ENCODE measurements at places on chromosomes 6 and 20.
A peak's percentile ranks its signal among the peaks of the same experiment; 100 is the strongest.

DNA sequence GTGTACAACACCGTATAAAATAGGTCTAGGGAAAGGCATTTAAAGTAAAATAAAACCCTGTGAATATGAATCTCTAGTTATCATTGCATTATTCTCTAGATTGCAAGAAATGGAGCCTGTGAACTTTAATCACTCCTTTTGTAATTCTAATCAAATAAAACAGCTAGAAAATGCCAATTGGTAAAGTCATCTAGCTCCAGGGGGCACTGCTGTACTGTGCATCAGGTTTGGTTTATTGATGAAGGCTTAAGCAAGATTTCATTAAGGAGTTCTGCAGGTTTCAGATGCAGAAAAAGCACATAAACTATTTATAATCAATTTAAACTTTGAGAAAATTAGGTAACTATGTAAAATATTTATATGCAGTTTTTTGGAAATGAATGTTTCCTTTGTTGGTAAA, 645.0 kb downstream of the PHF3 start:
- DNase-seq: no peak
- no peak overlapping the region for H3K4me3 ChIP-seq
- H3K27ac ChIP-seq: no peak overlapping the region
- H3K36me3 ChIP-seq: no peaks in the 10 kb centered on the region
- H3K4me1 ChIP-seq: no peaks in the 10 kb centered on the region
- no peaks in the 10 kb centered on the region for H3K27me3 ChIP-seq

GRCh38 chr20:35133735-35134134, 13.4 kb downstream of the EDEM2 start:
- H3K4me1 ChIP-seq: peaks cover 6% of the 10 kb centered on the region
- no peak overlapping the region for H3K27ac ChIP-seq
- DNase-seq: no peak
- no peak overlapping the region for H3K4me3 ChIP-seq
- H3K27me3 ChIP-seq: no peaks in the 10 kb centered on the region

- no peak overlapping the region for H3K27ac ChIP-seq
- H3K36me3 ChIP-seq: no peaks in the 10 kb centered on the region
- H3K27me3 ChIP-seq: no peaks in the 10 kb centered on the region
- no peak for DNase-seq
- no peaks in the 10 kb centered on the region for H3K4me1 ChIP-seq
Observed at GRCh38 chr6:15715060-15715459, 52.2 kb upstream of the DTNBP1 start.

DNA sequence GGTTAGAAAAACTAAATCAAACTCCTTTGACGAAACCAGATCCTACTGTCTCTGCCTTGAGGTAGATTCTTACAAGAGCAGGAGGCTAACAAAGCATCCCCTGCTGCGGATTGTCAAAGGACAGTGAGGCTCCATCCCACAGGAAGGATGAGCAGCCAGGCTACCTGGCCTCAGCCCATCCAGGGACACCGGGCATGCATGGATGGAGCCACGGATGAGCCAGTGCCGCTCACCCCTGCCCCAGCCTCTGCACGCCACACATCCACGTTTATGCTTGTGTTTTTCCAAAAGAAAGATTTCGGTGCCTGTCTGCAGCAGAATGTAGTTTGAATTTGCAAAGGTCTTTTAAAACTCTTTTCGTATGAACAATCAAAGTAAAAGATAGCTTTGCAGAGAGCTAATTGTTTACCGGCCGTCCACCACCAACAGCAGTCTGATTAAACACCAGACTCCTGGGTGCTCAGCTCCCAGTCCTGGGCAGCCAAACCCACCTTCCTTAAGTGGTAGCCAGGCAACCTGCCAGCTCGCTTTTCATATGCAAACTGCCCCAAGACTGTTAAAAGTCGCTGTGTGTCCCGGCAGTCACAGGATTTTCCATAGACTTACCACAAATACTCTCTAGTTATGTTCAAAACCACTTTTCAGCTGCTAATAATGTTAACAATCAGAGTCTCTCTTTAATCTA, 999 bp downstream of the THBS2 start:
- no peaks in the 10 kb centered on the region for H3K27me3 ChIP-seq
- H3K27ac ChIP-seq: no peak overlapping the region
- no peaks in the 10 kb centered on the region for H3K36me3 ChIP-seq
- no peak for DNase-seq

DNA sequence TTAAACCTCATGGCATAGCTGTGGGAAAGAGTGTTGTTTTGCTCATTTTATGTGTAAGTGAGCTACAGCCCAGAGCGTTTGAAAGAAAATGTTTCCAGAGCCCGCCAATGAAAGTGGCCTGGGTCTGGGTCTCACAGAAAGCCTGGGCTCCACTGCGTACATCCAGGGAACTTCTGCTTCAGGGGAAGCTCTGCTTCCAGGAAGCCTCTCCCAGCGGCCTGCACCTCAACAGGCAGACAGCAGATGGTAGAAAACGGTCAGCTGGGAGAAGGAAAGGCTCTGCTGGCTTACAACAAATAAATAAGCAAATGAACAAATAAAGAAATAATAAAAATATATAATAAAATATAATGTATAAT, 270.5 kb upstream of the SUPT3H start:
- H3K27me3 ChIP-seq: no peaks in the 10 kb centered on the region
- H3K36me3 ChIP-seq: no peaks in the 10 kb centered on the region
- no peaks in the 10 kb centered on the region for H3K4me1 ChIP-seq
- no peak overlapping the region for H3K27ac ChIP-seq

DNA sequence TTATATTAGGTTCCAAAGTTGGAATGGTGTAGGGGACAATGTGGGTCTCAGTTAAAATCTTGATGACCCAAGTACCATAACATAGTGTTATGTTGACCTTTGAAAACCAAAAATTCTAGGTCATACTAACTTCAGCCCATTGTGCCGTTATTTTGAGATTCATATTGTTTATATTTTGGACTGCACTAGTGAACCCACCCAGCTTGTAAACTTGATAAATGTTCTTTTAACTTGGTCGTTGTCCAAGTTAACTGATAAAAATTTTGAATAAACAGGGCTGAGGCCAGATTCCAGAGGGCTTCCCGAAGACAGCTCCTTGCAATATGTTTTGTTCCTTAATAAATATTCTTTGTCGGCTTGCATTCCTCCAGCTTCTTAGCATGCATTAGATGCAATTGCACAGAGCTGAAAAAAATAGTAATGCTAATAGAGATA, 90.3 kb downstream of the BCAS1 start:
- no peak overlapping the region for H3K4me3 ChIP-seq
- DNase-seq: no peak
- no peak overlapping the region for H3K27ac ChIP-seq

DNA sequence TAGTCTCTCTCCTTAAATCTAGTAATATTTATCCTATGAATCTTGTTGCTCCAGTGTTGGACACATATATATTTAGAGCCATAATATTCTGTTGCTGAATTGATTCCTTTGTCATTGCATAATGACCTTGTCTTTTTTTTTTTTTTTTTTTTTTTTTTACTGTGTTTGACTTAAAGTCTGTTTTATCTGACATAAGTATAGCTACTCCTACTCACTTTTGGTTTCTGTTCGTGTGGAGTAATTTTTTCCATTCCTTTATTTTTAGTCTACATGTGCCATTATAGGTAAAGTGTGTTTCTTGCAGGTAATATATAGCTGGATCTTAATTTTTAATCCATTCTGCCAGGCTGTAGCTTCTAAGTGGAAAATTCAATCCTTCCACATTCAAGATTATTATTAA, 166.5 kb downstream of the GMDS start:
- DNase-seq: no peak
- H3K4me1 ChIP-seq: no peaks in the 10 kb centered on the region
- no peaks in the 10 kb centered on the region for H3K27me3 ChIP-seq
- H3K36me3 ChIP-seq: no peaks in the 10 kb centered on the region
- H3K27ac ChIP-seq: no peak overlapping the region

DNA sequence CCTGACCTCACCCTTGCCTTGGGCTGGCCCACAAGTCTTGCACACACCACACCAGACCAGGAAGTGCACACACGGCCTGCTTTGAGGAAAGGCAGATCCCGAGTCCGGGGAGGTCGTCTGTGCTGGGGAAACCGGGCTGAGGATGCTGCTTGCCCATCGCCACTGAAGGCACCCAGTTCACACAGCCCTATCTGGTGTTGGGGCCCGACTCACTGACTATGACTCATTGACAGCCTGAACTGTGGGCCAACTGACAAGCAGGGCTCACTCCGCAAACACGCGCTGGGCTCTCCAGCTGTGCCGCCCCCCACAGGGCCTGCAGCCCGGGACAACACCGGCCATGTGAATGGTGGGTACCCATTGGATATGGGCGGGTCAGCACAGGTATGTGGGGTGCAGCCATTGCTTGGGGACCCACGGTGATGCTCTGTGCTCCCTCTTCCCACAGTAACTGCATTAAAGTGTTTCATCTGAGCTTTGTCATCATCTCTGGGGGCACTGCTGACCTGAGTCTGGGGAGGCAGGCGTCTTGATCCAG, 1.6 kb downstream of the SAMD10 start:
- H3K4me1 ChIP-seq: peaks cover 15% of the 10 kb centered on the region
- H3K4me3 ChIP-seq: no peak overlapping the region
- H3K27me3 ChIP-seq: peaks cover 5% of the 10 kb centered on the region
- no peak overlapping the region for H3K27ac ChIP-seq

- H3K4me3 ChIP-seq: no peak overlapping the region
- H3K36me3 ChIP-seq: no peaks in the 10 kb centered on the region
- H3K27me3 ChIP-seq: no peaks in the 10 kb centered on the region
- no peak overlapping the region for H3K27ac ChIP-seq
- peaks cover 9% of the 10 kb centered on the region for H3K4me1 ChIP-seq
- DNase-seq: peak; percentile 76
Observed at GRCh38 chr20:62768551-62769287, 27.6 kb upstream of the MRGBP start.

- no peaks in the 10 kb centered on the region for H3K36me3 ChIP-seq
- H3K4me1 ChIP-seq: no peaks in the 10 kb centered on the region
- H3K27me3 ChIP-seq: no peaks in the 10 kb centered on the region
- H3K27ac ChIP-seq: no peak overlapping the region
- DNase-seq: no peak
Observed at GRCh38 chr6:3506200-3506599, 49.4 kb upstream of the SLC22A23 start.

GRCh38 chr6:84581494-84582259, 182.7 kb downstream of the TBX18 start:
- H3K27me3 ChIP-seq: no peaks in the 10 kb centered on the region
- no peak overlapping the region for H3K27ac ChIP-seq
- H3K4me3 ChIP-seq: no peak overlapping the region
- DNase-seq: no peak
- no peaks in the 10 kb centered on the region for H3K4me1 ChIP-seq

GRCh38 chr20:50439539-50440453, 70.4 kb upstream of the PTPN1 start:
- H3K27ac ChIP-seq: no peak overlapping the region
- no peaks in the 10 kb centered on the region for H3K27me3 ChIP-seq
- H3K4me3 ChIP-seq: no peak overlapping the region
- DNase-seq: no peak

- H3K27me3 ChIP-seq: no peaks in the 10 kb centered on the region
- H3K36me3 ChIP-seq: no peaks in the 10 kb centered on the region
- DNase-seq: no peak
- no peak overlapping the region for H3K4me3 ChIP-seq
- H3K4me1 ChIP-seq: peaks cover 29% of the 10 kb centered on the region
Observed at GRCh38 chr6:156849806-156850205, 72.6 kb downstream of the ARID1B start.

DNA sequence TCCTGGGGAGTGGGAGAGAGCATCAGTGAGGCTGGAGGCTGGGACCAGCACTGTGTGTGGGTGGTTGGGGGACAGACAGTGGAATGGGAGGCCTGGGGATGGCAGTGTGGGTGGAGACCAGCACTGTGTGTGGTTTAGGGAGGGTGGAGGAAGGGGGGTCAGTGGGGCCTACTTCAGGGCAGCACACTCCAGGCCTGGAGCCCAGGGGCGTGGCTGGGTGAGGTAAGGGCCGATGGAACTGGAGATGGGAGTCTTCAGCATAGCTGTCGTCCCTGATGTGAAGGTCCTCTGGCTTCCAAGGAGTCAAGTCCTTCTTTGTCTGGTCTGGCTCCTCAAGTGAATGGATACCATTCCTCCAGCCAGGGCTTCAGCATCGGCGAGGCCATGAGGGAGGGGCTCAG, 18.6 kb downstream of the KCNK17 start:
- H3K4me3 ChIP-seq: no peak overlapping the region
- no peak overlapping the region for H3K27ac ChIP-seq
- no peaks in the 10 kb centered on the region for H3K27me3 ChIP-seq
- DNase-seq: no peak
- no peaks in the 10 kb centered on the region for H3K4me1 ChIP-seq

DNA sequence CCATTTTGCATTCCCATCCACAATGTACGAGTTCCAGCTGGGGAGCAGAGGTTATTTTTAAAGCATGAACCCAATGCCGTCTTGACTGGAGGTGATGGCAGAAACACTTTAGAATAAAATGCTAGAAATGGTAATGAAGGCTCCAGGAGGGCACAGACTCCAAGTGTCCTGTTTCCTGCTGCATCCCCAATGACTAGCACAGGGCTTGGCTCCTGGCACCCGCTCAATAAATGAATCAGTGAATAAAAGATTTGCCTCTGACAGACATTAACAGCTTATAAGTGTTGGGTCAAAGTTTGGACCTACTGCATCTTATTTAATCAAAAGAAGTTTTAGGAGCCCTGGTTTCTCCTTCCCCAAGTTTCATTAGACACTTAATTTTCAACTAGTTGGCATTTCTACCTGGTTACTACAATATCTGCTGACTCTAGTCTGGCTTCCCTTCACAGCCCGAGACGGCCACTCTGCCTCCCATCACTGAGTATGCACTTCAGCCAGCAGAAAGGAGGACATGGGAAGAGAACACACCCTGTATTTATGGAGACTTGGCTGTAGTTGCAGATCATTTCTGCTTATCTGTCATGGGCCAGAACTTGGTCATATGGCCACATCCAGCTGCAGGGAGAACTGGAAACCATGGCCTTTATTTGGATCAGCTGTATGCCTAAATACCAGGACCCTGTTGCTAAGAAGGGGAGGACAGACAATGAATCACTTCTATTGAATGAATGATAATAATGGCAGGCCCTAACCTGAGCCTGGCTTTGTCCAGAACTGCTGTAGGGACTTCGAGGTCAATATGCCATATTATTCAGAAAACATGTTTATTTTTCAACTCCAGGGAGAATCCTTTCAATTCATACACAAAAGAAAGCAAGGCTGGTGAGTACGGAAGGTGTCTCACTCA, 63.1 kb downstream of the TTI1 start:
- H3K27me3 ChIP-seq: no peaks in the 10 kb centered on the region
- no peak overlapping the region for H3K27ac ChIP-seq
- no peaks in the 10 kb centered on the region for H3K36me3 ChIP-seq
- DNase-seq: no peak

GRCh38 chr6:47854971-47855370, 73.1 kb downstream of the OPN5 start:
- no peaks in the 10 kb centered on the region for H3K4me1 ChIP-seq
- H3K36me3 ChIP-seq: no peaks in the 10 kb centered on the region
- H3K27me3 ChIP-seq: no peaks in the 10 kb centered on the region
- no peak for DNase-seq
